Caudate nucleus (tissue), 63 donors: ENCODE measurements at places on chromosomes 3 and 15.

DNA sequence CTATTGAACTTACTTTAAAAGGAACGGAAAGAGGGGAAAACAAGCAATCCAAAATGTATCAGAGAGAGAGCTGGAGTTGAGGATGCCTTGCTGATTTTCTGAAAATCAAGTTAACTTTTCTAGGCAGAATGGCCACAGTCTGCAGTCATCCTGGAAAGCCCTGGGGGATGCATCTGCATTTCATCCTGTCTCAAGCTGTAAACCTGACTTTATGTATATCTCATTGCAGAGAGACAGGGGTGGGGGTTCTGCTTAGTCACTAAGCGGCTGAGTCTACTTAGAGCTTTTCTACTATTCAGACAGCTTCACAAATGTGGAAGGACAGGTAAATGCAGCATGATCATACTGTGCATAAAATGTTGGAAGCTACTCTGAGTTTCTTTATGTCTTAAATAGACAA lies 41.4 kb downstream of the MRPS25 start:
- no peak for DNase-seq

- DNase-seq = no peak
These were observed 47.2 kb upstream of the ATP2B2 start for GRCh38 chr3:10552631-10552943.

DNA sequence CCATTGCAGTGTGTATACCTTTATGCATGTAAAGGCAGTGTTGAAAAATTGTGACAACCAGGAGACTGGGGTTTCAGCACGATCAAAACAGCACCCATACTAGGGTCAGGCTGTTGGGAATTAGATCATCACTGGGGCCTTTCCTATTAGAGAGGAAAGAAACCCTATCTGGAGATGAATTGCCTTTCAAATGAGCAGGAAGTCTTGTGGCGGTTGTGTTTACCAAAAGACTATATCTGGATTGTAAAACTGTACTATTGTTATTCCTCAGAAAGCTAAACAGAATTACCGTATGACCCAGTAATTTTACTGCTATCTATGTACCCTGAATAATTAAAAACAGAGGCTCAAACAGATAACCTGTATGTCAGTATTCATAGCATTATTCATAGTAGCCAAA lies 10.1 kb downstream of the UBE2E1 start:
- DNase-seq = no peak

DNA sequence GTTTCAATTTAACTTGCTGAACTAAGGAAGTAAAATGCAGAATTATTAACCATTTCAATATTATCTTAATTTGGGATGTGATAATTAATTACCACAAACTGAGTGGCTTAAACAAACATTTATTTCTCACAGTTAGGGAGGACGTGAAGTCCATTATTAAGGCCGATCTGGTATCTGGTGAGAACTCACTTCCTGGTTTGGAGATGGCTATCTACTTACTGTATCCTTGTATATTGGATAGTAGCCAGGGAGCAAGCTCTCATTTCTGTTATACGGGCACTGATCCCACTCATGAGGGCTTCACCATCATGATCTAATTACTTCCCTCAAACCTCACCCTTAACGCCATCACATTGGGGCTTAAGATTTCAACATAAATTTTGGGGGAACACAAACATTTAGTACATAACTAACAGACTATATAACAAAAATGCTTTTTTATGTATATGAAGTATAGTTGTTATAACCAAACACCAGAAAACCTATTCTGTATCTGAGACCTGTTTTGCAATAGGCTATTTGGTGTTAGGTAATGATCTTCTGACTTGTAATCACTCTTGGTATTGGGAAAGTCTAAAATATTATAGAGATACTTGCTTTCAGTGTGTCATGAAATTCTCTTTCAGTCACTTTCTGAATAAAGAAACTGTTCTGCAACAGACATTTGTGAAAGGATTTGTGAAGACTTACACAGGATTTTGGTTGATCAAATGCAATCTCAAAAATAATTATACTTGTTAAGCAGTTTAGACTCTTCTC lies 4.7 kb upstream of the KPNA4 start:
- no peak for DNase-seq

GRCh38 chr15:67068710-67069400 lies 3.5 kb downstream of the SMAD3 start:
- DNase-seq = no peak

GRCh38 chr3:43953814-43954692 lies 263.3 kb downstream of the ABHD5 start:
- DNase-seq = no peak

GRCh38 chr15:71448688-71449114 lies 333.4 kb downstream of the THSD4 start:
- no peak for DNase-seq

- DNase-seq = no peak
These were observed 35.8 kb upstream of the FBN1 start for GRCh38 chr15:48681353-48681752.

- DNase-seq = no peak
These were observed 59.4 kb downstream of the TMEM44 start for GRCh38 chr3:194573680-194574437.

DNA sequence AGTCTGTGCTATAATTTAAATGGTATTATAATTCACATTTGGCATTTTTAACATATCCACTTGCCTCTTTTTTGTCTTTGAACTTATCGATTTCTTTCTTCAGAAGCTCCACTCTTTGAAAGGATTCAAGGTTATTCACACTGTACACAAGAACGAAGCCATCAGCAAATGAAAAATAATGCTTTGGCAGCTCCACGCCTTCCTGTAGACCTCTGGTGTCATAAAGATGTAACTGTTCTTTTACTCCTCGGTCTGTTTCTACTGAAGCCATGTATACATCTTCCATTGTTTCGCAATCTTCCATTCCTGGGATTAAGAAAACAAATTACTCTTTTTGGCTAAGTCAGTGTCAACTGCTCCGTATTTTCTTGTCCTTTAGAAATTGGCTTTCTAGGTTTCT lies 16.0 kb downstream of the NKIRAS1 start:
- no peak for DNase-seq

DNA sequence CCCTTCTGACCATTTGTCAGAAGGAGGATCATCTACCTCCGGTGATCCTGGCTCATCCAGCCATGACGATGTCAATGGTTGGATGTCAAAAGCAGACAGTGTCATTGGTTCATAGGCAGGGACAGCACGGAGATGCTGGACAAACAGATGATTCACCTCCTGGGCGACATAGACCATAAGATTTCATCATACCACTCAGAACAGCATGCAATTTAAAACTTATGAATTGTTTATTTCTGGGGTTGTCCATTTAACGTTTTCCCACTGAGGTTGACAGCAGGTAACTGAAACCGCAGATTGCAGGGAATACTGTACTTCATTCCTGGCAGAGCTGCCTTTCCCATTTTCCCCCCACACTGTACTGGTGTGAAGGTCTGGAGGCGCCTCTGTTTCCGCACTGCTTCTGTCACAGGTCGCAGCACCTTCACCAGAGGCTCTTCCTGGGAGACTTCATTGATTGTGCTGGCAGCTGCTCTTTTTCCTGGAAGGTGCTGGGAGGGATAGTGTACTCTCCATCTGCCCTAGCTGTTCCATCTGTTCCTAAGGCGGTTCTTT lies 32.5 kb upstream of the TMOD3 start:
- DNase-seq = no peak

- no peak for DNase-seq
These were observed 53.5 kb upstream of the CCR2 start for GRCh38 chr3:46300461-46300789.

- DNase-seq = no peak
These were observed 8.9 kb downstream of the GYG1 start for GRCh38 chr3:149000206-149000745.

GRCh38 chr3:51968883-51969678 lies 1.8 kb upstream of the PCBP4 start:
- no peak for DNase-seq

- no peak for DNase-seq
These were observed 37.4 kb upstream of the FBXL22 start for GRCh38 chr15:63559753-63560152.

GRCh38 chr3:20280257-20280656 lies 94.3 kb upstream of the SGO1 start:
- DNase-seq = no peak

GRCh38 chr3:120853416-120853815 lies 54.6 kb upstream of the STXBP5L start:
- no peak for DNase-seq

GRCh38 chr3:76570436-76571057 lies 469.4 kb upstream of the ROBO2 start:
- DNase-seq = no peak

GRCh38 chr3:183816681-183817510 lies 8.5 kb downstream of the MAP6D1 start:
- DNase-seq = no peak

- no peak for DNase-seq
These were observed 87.4 kb upstream of the C15orf39 start for GRCh38 chr15:75114327-75114726.
